ENCODE measurements at places on chromosomes 12 and 14.

DNA sequence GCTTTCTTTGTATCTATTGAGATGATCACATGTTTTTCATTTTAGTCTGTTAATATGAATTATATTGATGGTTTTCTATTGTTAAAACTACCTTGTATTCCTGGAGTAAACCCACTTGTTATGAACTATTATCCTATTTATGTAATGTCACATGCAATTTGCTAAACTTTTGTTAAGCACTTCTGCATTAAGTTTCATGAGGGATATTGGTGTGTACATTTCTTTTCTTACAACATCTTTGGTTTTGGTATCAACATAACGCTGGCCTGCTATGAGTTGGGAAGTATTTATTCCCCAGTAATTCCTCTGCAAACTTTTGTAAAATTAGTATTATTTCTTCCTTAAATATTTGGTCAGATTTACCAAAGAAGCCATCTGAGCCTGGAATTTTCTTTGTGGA lies 46.5 kb upstream of the AMIGO2 start:
- DNase-seq = no peak

- no peak for DNase-seq
Measured at GRCh38 chr12:4566474-4566873, 4.5 kb downstream of the DYRK4 start.

DNA sequence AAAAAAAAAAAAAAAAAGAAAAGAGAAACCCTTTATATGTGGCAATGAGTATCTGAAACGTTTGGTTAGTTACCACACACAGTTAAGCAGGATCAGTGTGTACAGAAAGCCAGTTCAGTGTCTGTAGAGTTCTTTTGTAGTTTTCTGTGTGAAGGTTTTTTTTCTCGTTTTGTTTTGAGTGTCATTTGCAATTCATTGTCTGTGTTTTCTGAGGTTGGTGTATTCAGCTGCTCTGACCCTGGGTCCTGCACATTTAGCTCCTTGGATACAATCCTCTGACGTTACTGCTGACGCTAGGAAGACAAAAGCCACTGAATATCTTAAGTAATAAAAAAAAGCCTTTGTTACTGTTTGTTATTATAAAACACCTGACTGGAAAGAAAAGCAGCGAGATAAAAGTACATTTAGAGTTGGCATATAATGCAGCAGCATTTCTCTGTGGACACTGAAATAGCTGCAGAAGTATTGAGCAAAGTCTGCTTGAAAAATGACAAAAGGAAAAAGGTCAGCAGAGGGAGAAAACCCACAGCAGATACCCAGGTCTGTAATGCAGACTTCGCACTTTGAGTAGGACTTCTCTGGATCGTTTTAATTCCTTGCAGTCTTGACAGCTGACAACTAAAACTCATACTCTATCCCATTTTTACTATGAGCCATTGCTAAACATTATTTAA lies 89.0 kb downstream of the POLR3B start:
- DNase-seq = no peak

- DNase-seq = no peak
Measured at GRCh38 chr12:106845902-106846301, 71.4 kb downstream of the RIC8B start.

DNA sequence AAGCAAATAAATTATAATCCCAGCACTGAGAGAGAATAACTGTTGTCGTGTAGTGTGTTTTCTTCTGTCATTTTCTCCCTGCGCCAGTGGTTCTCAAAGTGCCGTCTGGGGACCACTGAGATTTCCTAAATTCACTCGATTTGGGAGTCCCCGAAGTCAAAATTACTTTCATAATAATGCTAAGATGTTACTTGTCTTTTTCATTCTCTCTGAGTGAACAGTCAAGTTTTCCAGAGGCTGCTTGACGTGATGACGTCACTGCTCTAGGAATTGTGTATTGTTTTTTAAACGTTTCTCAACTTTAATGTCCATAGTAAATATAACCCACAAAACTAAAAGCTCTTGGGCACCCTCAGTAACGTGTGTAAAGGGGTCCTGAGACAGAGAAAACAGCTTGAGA lies 796 bp upstream of the POP5 start:
- DNase-seq = no peak

DNA sequence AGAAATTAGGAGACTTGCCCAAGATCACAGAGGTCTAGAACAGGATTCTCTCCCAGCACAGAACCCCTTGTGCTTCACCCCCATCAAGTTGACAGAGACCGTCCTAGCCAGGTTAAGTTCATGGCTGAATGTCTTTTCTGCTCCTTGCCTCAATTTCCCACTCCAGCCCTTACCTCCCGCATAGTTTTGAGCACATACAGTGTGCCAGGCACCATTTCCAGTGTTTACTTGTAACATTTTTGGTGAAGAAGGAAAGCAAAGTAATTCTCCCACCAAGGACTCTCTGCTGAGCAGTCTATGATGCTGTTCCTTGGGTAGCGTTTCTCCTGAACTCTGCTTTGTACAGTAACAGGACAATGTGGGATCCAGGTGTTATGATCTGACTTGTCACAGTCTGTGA lies 1.2 kb downstream of the ABHD4 start:
- DNase-seq = no peak

DNA sequence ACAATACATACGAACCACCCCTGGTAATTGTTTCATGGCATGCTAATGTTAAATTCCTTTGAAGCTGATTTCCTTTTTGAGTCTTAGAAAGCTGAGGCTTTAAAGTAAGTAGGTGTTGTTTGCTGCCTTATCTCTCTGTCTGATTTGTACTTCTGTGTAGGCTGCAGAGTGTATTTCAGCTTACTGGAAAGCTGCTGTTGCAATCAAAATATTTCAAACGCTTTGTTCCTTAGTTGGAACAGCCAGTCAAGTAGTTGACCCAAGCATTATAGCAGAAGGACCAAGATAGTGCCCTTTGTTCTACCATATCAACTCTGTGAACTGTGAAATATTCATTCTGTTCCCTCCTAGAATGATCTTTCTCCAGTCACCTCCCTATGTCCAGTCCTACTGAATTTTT lies 3.1 kb downstream of the PKP2 start:
- DNase-seq = peak; percentile 70

Measured in choroid plexus epithelial cell (primary cell).